ENCODE measurements at places on chromosomes 4 and X.

GRCh38 chr4:6727081-6727942 is 11.3 kb downstream of the BLOC1S4 start:
- DNase-seq: no peak

- DNase-seq: no peak
Measured at GRCh38 chr4:155818639-155819038, 47.4 kb downstream of the ASIC5 start.

DNA sequence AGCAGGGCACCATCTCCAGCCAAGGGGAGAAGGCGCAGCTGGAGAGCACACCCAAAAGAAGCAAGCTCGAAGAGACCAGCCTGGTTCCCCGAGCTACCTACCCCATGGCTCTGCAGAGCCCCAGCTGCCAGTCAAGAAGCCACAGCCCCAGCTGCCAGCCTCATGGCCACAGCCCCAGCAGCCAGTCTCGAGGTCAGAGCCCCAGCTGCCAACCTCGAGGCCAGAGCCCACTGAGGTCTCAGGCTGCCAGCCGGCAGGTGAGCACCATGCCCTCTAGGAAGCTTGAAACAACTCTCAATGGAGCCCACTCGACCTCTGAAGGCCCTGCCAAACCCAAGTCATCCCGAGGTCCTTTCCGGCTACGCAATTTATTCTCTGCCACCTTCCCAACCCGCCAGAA is 27.0 kb upstream of the PRPS1 start:
- no peak for DNase-seq

GRCh38 chr4:61185288-61185687 is 14.8 kb upstream of the ADGRL3 start:
- DNase-seq: no peak

GRCh38 chrX:44817029-44817428 is 26.8 kb upstream of the DUSP21 start:
- DNase-seq: no peak

GRCh38 chr4:111639876-111640275 is 505.4 kb upstream of the FAM241A start:
- DNase-seq: peak; percentile 57

GRCh38 chr4:150010525-150011126 is 67.6 kb upstream of the DCLK2 start:
- peak; percentile 55 for DNase-seq

- no peak for DNase-seq
Measured at GRCh38 chrX:41960142-41960541, 36.8 kb upstream of the CASK start.

- DNase-seq: peak; percentile 60
Measured at GRCh38 chrX:136166221-136166855, 19.0 kb downstream of the FHL1 start.

- DNase-seq: no peak
Measured at GRCh38 chrX:17674601-17675000, 62.7 kb upstream of the SCML1 start.

DNA sequence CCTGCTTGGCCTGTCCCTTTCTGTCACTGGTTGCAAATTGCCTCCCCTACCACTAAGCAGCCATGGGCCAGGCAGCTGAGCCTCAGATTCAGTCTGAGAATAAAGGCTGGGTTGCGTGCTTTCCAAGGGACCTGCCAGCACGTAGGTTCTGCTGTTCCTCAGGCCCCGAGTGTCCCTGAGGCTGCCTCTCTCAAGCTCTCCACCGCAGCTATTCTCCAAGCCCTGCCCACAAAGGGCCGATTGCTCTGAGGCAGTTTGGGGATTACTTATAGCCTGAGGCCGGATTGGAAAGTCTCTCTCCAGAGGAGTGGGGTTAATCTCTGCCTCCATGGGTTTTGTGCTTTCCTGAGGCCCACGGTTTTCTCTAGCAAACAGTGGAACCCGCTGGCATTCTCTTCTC is 590.7 kb downstream of the BCOR start:
- no peak for DNase-seq

DNA sequence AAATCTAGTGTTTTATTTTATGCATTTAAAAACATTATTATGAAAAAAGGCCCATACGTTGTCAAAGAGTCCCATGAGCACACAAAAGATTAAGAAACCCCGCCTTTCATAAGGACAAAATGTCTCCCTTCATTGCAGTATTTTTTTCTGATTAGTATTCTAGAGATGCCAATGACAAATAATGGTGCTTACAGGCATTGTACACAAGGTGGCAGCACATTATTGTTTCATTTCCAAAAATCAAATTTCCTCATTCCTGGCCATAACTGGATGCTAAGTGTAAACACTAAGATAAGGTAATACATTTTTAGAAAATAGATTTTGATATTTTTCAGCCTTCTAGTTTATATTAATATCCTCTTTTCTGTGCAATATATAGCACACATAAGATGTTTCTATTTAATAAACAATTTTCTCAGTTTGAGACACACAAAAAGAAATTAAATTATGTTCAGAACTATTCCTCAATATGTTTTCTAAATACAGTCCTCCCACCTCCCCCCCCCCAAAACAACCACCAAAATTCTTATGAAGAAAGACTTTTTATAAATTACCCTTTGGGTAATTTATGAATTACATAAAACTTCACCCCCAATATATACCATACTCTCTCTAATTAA is 47.7 kb downstream of the TIGD2 start:
- DNase-seq: peak; percentile 49

- peak; percentile 63 for DNase-seq
Measured at GRCh38 chrX:131762802-131763234, 218.9 kb downstream of the OR13H1 start.

DNA sequence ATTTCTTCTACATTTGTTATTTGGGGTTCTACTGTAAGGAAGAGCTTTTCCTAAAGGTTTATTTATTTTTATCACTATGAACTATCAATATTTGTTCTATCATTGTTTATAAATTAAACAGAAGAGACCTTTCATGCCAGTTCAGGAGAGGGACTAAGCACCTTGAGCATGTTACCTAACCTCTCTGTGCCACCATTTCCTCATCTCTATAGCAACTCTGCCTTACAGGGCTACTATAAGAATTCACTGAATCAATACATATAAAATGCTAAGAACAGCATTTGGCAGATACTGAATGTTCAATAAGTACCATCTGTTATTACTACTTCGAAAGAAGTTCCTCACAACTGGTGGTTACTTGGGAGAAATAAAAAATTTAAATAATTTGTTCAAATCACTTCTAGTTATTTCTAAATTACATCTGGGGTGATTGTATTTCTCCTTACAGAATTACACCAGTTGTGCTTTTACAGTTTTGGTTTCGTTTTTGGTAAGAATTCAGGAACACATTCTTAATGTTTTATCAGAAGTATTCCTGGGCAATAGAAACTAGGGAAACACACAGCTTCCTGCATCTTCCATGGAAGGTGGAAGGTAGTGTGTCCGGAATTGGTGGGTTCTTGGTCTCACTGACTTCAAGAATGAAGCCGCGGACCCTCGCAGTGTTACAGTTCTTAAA is 32.9 kb downstream of the EREG start:
- no peak for DNase-seq

DNA sequence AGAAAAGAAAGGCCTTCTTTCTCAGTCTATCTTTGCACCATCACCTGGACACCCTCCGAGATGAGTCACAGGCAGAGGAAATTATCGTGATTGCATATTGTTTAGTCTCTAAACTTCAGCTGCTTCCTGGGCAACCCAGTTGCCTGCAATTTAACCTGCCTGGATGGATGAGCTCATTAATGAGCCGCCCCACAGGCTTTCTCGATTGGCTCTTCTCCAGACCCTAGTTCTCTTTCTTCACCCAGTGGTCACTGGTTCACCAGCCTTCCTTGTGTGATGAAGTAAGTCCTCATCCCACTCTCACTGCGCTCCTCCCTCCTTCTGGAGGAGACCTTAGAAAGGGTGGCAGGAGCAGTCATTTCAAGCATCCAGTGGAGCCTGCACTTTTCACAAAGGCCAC is 94.4 kb downstream of the SOWAHB start:
- peak; percentile 82 for DNase-seq

DNA sequence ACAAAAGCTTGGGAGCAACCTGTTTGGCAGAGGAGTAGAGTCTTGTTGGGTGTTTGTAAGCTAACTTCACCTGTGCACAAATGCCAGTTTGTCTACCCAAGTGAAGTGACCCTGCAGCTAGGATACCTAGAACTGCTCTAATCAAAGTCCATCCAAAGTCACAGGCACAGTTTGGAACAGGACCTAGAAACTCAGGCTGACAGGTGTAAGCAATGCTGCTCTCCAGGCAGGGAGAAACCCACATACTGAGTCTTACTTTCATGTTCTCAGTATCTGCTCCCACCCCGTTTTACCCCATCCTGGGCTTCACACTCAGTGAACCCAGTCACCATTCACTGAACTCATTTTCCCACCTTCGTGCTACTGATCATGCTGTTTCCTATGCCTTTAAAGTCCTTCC is 40.3 kb downstream of the MAML3 start:
- DNase-seq: no peak

DNA sequence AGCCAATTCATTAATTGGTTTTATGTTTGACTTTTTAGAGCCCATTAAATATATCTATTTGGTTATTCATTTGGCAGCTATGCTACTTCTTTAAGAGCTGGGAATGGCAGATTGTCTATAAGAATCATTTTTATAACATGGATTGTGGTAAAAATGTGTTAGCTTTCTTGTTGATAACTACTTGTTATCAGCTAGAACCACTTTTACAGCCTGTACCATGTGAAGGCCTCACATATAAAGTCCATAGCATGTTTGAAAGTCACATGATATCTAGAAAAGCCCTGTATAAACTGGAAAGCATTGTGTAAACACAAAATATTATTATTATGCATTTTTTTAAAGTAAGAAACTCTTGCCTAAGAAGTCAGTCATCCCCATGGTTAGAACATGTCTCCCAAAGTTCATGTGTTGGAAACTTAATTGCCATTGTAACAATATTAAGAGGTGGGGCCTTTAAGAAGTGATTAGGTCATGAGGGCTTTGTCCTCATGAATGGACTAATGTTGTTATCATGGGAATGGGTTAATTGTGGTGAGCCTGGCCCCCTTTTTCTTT is 110.9 kb upstream of the BMP2K start:
- no peak for DNase-seq

GRCh38 chr4:138158746-138159297 is 83.3 kb downstream of the SLC7A11 start:
- DNase-seq: peak; percentile 56

GRCh38 chr4:123449362-123449761 is 52.8 kb downstream of the SPRY1 start:
- DNase-seq: no peak

DNA sequence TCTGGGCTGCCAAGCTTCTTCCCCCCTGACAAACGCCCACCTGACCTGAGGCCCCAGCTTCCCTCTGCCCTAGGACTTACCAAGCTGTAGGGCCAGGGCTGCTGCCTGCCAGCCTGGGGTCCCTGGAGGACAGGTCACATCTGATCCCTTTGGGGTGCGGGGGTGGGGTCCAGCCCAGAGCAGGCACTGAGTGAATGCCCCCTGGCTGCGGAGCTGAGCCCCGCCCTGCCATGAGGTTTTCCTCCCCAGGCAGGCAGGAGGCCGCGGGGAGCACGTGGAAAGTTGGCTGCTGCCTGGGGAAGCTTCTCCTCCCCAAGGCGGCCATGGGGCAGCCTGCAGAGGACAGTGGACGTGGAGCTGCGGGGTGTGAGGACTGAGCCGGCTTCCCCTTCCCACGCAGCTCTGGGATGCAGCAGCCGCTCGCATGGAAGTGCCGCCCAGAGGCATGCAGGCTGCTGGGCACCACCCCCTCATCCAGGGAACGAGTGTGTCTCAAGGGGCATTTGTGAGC is 37.0 kb downstream of the HTRA3 start:
- DNase-seq: no peak

DNA sequence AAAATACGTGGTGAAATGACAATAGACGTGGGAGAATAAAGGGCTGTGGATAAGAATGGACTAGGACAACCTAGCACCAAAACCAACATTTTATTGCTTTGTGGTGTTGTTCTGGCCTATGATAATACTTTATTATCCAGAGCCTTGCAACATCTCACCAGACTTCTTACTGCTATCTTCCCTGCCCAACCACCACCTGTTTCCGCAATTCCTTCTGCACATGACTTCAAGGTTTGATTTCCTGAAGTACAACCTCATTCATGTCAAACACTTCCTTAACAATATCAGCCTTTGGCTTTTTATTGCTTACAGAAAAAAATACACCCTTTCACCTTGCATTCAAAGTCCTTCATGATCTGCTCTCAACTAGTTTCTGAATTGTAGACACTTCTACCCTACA is 84.8 kb downstream of the RTL3 start:
- no peak for DNase-seq

GRCh38 chrX:153609917-153610835 is 11.2 kb upstream of the CCNQ start:
- DNase-seq: peak; percentile 52

- peak; percentile 19 for DNase-seq
Measured at GRCh38 chrX:12138361-12139313, at the start of gene FRMPD4. FRMPD4 (plus strand) TSS chrX:12138473; CDS start chrX:12138972, 499 bp downstream.

DNA sequence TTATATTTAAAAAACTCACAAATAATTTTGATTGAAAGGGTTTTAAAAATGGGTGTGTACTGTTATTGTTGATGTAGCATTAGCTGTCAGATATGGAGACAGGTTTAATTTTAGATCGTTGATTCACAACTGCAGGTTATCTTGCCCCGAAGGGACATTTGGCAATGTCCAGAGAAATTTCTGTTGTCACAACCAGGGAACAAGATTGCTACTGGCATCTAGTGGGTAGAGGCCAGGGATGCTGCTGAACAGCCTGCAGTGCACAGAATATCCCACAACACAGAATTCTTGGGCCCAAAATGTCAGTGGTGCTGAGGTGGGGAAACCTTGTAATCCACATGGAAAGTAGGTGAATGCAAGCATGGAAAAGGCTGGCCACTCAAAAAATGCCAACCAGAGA is 114.9 kb downstream of the MAGEB17 start:
- no peak for DNase-seq

DNA sequence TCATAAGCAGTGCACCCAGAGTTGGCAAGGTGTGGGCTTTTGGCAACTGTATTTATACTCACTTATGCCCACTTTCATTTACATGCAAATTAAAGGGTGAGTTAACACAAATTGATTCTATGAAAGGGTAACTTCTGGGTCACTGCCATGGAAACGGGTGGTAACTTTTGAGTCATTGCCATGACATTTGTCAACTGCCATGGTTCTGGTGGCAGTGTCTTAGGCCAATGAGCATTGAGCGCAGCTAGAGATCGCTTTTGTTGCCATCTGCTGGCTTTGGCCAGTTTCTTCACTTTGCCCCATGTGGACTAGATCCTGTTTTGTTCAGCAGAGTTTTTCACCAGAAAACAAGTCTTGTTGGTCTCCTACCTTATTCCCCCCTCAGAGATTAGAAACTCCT is 170.8 kb upstream of the NUDT6 start:
- DNase-seq: no peak

GRCh38 chr4:184514121-184514988 is 40.0 kb upstream of the IRF2 start:
- peak; percentile 96 for DNase-seq
